GM12864 (cell line): ENCODE measurements at places on chromosomes 6 and 20.

GRCh38 chr6:37956711-37957275 lies 137.3 kb downstream of the ZFAND3 start:
- DNase-seq, result no peak

DNA sequence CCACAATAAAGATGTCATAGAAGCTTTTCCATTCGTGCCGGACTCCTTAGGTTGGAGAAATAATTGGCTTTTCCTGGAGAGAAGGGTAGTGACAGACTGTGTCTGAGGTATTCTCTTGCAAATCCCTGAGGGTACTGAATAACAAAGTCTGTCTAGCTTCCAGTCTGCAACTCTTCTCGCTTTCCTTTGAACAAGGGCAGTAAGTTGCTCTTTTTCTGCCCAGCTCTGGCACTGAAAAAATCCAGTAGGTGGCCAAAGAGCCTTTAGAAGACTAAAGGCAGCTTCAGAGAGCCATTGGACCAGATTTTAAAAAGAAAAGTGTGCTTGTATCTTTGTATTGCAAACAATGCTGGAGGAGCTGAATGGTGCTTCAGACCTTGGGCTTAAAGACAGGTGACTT lies 20.7 kb upstream of the RREB1 start:
- DNase-seq, result no peak

DNA sequence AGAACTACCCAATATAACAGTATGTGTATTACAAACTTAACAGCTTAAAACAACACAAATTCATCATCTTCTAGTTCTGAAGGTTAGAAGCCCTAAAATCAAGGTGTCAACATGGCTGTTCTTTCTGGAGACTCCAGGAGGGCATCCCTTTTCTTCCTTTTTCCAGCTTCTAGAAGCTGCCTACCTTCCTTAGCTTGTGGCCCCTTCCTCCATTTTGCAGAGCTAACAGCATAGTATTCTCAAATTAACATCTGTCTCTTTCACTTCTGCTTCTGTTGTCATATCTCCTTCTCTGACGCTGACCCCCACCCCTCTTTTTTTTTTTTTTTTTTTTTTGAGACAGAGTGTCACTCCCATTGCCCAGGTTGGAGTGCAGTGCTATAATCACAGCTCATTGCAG lies 52.8 kb upstream of the AKIRIN2 start:
- DNase-seq, result peak; percentile 58

DNA sequence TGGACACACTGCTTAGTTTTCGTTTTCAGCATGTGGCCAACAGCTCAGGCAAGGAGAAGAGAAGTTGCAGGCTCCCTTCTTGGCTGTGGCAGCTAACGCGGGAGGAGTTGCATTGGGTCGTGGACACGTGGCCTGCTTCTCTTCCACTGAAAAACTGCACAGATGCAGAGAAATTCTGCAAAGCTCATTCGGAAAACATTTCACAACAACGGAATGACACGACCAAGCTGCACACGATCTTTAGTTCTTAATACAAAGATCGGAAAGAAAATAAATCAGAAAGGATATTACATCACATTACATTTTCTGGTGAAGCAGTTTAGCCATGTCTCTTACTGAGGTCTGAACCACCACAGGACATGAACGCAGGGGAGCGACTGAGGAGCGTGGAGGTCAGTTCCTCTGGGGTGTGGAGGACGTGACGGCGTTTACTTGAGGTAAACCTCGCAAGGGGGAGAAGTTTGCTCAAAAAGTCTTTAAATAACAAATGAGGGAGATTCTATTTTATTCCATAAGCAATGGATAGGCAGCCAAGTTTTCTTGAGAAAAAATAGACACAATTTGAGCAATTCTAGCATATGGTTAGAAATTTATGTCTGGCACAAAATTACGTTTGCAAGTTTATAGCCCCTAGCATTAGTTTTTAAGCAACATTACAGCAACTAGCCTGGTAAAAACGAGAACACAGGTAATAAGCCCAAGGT lies 178.3 kb downstream of the THBS2 start:
- DNase-seq, result no peak

- no peak for DNase-seq
Observed at GRCh38 chr20:8367689-8368088, 235.6 kb downstream of the PLCB1 start.

DNA sequence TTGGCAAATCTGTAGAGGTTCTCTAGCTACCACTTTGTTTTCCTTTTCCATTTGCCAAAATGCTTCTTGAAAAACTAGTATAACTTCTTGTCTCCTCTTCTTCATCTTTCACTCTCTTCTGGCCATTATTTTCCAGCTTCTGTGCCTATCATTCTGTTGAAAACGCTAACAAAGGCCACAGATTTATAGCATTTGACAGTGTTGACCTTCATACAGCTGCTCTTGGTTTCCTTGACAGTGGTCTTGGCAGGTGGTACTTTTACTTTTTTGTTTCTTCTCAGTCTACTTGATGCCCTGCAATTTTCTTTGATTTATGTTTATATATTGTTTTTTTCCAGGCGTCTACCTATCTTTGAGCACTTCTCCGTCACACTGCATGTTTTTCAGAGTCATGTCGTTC lies 23.7 kb downstream of the TRMT11 start:
- no peak for DNase-seq

- DNase-seq, result no peak
Observed at GRCh38 chr6:31495580-31495979, 2.4 kb upstream of the MICB start.
